GF-D8 (cell line): ENCODE measurements at places on chromosomes 13 and 19.

DNA sequence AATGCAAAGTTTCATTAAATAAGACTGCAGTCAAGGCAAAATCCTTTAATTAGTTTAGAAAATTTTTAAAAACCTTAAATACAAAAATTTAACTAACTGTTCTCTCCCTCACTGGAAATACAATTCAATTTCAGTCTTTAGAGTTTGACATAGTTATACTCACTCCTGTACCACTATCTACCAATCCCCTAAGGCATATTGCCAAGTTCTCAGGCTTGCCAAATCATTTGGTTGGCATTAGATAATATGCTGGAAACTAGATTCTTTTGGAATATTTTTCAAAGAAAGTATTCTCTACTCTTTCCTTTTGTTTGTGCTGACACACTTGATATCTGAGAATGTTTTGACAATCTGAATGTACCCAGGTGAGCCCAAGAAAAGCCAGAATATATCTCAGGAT, 77.2 kb downstream of the TSC22D1 start:
- DNase-seq: no peak

GRCh38 chr19:38656171-38656981, 8.9 kb downstream of the ACTN4 start:
- peak; percentile 27 for DNase-seq

DNA sequence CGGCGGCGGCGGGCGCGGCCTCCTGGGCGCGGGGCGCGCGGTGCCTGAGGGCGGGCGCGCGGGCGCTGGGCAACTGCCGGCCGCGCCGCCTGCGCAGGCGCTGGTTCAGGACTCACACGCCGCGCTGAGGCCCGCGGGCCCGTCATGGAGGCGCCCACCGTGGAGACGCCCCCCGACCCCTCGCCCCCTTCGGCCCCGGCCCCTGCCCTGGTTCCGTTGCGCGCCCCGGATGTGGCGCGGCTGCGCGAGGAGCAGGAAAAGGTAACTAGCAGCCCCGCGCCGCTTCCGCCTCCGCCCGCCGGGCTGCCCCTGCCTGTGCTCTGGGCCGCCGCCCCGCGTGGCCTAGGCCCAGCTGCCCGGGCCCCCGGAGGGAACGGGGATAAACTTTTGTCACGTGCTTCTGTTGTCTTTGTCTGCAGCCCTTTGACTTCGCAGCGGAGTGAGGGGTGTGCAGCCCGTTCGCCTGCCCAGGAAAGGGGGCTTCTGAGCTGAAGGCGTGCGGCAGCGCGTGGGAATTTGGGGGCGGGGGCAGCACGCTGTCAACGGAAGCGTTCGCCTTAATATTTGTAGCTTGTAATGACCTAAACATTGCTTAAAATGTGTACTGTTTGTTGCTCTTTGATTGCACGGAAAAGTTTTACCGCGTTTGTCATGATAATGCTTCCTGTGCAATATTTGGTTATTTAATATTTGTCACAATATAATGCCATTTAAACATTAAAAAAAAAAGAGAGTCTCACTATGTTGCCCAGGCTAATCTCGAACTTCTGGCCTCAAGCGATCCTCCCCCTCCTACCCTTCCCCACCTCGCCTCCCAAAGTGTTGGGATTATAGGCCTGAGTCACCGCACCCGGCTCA, 594 bp downstream of the URI1 start:
- peak; percentile 25 for DNase-seq

DNA sequence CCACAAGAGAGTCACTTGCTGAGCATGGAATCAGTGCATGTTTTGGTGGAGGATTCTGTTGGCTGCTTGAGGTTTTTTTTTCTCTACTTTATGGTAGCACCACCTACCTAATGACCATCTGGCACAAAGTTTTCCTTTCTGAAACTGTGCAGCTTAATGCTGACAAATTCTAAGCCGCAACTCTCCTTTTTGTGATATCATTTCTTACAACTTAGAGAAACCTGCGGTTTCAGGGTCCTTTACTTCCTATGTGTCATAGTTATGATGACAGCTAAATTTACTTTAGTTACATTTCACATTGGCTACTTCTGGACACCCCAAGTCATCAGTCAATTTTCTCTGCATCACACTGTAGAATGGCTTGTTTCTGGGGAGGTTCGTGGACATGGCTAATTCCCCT, 115.4 kb upstream of the TMTC4 start:
- no peak for DNase-seq

DNA sequence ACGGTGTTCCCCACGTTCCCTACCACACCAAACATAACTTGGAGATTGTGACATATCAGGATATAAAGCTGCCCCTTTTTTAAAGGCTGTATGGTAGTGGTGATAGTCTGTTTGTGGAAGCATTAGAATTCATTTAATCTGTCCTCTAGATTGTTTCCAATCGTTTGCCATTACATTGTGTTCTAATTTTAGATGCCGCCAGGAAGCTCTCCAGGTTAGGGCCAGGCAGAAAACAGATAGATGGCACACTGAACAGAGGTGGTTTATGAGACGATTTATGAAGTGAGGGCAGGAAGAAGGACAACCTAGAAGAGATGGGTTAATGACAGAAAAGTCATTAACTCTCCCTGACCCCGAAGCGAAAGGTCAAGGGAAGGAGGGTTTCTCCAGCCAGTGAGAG, 30.0 kb downstream of the ARHGEF7 start:
- no peak for DNase-seq

- DNase-seq: no peak
Measured at GRCh38 chr13:64639206-64639605, 2590.9 kb downstream of the PCDH9 start.

DNA sequence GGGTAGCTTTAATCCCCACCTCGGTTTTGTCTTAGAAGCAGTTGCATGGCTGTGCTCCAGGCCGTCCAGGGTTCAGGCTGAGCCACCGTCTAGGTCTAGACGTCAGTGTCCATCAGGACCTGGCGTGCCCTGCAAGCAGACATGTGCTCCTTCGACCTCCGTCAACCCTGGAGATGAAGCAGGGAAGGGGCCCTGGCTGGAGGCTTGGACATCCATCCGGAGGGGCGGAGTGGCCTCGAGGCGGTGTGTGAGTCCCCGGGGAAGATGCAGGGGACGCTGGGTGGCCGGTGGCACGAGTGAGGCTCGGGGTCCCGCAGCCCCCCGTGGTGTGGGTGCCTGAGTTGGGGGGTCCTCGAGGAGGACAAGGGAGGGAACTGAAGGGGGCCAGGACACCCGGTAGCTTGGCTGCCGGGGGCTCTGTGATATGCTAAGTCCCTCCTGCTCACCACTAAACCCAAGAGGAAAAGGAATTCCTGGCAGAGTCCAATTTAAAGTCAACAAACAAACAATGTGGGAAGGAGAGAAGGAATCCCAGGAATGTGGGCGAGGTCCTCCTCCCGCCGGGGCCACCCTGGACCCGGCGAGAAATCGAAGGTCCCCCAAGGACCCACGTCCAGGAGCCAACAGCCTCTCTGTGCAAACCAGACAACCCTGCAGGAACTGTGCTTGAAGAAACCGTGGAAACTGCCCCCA, 14.9 kb upstream of the PTBP1 start:
- no peak for DNase-seq

- DNase-seq: no peak
Measured at GRCh38 chr13:23381866-23382265, 51.6 kb downstream of the SACS start.

DNA sequence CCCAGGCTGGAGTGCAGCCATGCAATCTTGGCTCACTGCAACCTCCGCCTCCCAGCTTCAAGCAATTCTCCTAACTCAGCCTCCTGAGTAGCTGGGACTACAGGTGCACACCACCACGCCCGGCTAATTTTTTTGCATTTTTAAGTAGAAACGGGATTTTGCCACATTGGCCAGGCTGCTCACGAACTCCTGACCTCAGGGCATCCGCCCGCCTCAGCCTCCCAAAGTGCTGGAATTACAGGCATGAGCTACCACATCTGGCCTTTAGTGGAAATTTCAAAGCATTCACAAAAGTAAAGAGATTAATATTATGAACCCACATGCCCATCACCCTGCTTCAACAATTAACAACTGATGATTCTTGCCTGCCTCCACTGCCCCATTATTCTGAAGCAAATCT, 20.5 kb upstream of the LATS2 start:
- DNase-seq: no peak

DNA sequence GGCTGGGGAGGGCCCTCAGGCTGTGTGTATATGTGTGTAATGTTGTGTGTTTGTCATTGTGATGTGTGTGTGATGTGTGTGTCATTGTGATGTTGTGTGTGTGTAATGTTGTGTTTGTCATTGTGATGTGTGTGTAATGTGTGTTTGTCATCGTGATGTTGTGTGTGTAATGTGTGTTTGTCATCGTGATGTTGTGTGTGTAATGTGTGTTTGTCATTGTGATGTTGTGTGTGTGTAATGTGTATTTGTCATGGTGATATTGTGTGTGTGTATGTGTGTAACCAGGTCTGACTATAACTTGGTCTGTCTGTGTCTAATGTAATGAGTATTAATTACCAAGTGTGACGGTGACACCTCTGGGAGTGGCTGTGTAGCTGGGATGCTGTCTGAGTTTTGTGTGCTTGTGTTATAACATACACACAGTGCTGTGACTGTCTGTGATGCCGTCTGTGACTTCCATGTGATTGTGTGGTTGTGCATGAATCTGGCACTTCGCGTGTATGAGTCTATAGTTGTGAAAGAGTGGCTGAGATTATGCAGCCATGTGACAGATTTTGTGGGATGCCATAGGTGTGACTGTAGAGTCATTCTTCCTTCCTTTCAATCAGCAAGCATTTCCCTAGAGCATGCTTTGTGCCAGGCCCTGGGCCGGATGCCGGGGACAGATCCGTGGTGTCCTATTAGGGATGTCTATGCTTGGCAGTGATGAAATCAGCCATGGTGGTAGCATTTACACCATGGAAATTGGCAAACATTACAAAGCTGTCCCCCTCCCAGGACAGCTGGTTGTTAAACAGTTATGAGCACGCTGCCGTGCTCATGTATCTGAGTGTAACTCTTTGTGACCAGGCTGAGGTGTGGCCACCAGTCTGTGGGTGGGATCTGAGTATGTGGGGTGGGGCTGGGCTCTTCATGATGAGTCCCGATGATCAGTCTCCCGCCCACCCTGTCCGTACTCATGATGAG, 6.4 kb downstream of the TNFSF14 start:
- no peak for DNase-seq

GRCh38 chr13:82330499-82330898, 1551.8 kb downstream of the SLITRK1 start:
- DNase-seq: no peak

GRCh38 chr19:4891066-4891465, 11.6 kb downstream of the ARRDC5 start:
- DNase-seq: no peak

- no peak for DNase-seq
Measured at GRCh38 chr13:63517371-63517770, 2101.7 kb upstream of the PCDH20 start.

GRCh38 chr13:27125357-27126282, 46.0 kb downstream of the USP12 start:
- DNase-seq: no peak

DNA sequence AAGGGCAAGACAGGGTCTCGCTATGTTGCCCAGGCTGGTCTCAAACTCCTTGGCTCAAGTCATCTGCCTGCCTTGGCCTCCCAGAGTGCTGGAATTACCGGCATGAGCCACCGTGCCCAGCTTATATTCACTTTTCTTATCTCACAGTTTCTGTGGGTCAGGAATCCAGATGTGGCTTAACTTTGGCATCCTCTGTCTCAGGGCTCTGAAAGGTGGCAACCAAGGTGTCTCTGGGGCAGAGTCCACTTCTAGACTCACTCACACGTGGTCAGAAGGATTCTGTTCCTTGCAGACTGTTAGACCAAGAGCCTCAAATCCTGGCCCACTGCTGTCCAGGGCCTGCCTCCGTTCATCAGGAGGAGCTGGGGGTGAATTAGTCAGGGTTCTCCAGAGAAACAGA, 7.6 kb upstream of the LMNB2 start:
- no peak for DNase-seq

- no peak for DNase-seq
Measured at GRCh38 chr13:113351514-113352026, 12.4 kb downstream of the GRTP1 start.

GRCh38 chr19:47623151-47623920, 14.4 kb downstream of the BICRA start:
- no peak for DNase-seq

- DNase-seq: no peak
Measured at GRCh38 chr13:32707471-32707870, 121.2 kb downstream of the PDS5B start.

- no peak for DNase-seq
Measured at GRCh38 chr19:13972368-13973155, 20.3 kb downstream of the DCAF15 start.

- no peak for DNase-seq
Measured at GRCh38 chr13:25222740-25223139, 50.7 kb upstream of the AMER2 start.

DNA sequence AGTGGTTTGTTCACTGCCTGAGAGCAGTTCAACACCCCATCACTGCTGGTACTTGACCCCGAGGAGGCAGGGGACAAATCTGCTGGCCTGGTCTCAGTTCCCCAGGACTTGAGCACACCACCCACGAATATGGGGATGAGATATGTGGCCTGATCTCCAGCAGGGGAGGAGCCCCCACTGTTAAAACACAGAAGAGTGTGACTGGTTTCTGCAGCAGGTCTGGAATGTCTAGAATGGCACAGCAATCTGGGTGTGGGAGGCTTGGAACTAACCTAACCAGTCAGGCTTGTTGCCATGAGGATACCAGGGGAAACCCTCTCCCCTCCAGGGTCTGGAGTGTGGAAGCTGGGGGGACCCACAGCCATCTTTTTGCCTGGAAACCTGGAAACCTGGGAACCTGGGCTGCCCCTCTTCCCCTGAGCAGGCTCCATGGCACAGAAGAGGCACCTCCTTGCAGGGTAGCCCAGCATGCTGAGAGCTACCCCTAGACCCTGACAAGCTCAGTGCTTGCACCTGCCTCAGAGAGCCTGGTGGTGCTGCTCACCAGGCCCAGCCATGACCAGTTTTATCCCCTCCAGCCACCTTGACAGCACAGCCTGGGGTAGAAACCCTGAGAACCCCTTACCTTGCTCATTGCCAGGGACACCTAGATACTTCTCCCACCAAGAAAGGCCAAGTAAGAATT, 273.8 kb downstream of the LIG4 start:
- no peak for DNase-seq

DNA sequence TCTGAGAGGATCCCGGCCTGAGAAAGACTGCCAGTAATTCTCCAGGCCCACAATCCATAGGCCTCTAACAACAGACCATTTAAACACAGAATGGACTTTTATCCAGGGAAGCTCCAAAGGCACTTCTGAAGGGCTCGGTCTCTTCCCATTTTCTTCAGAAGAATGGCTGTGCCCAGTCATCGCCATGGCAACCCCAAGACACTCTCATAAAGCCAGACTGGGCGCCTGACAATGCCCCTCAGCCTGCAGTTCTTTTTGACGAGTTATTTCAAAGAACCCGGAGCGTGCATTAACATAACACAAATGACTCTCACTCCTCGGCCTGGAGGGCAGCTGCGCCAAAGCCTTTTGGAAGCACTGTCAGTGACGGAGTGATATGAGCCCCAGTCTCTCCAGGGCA, 61.0 kb downstream of the RASA3 start:
- no peak for DNase-seq

- no peak for DNase-seq
Measured at GRCh38 chr19:6963937-6964336, 57.3 kb downstream of the MBD3L2B start.

DNA sequence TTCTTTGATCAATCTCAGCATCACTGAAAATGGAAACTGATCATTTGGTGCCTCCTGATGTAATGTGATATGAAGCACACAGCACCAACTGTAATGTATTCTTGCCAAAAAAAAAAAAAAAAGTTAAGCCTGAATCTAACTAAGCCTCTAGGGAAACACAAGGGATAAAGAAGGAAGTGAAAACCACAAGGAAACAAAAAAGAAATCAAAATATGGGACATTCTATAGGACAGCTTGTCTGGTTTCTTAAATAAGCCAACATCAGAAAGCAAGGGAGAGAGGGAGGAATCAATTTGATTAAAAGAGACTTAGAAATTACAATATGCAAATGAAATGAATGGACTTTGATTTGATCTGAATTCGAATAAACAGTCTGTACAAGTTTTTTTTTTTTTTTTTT, 20.6 kb upstream of the METTL21C start:
- DNase-seq: no peak
